ENCODE measurements at places on chromosomes 1 and 21. TPM values are rescaled to one million over a fixed set of nuclear protein-coding genes. Genes with fewer than 3 reads are reported as not detected.

The ATP6V1G3 gene
- polyA plus RNA-seq: not detected

The C1orf53 gene
- 1.8 TPM for polyA plus RNA-seq

The SPATC1L gene
- 8.7 TPM for polyA plus RNA-seq

The C1orf185 gene
- not detected for polyA plus RNA-seq

The GPX7 gene
- polyA plus RNA-seq: 150 TPM

The OPTC gene
- not detected for polyA plus RNA-seq

The CASZ1 gene
- polyA plus RNA-seq: 59.0 TPM

The S100PBP gene
- polyA plus RNA-seq: 22.5 TPM

The NMNAT2 gene
- 0.68 TPM for polyA plus RNA-seq

The OR2AK2 gene
- not detected for polyA plus RNA-seq

The TNFSF4 gene
- polyA plus RNA-seq: 2.2 TPM

Data from forelimb muscle (tissue), 1 donor.